ENCODE measurements at places on chromosomes 1 and 21. TPM values are rescaled to one million over a fixed set of nuclear protein-coding genes. Genes with fewer than 3 reads are reported as not detected.

The S100A3 gene
- 2.9 TPM for total RNA-seq

- peak; percentile 97 for DNase-seq
These were observed 18.1 kb upstream of the COL18A1 start for GRCh38 chr21:45386728-45387371.

- no peak for DNase-seq
These were observed 626.1 kb downstream of the PTPRC start for GRCh38 chr1:199264911-199265310.

GRCh38 chr1:67130673-67131072 is 4.1 kb downstream of the C1orf141 start:
- DNase-seq: no peak

GRCh38 chr1:15243275-15244043 is 3.6 kb upstream of the FHAD1 start:
- DNase-seq: peak; percentile 14

GRCh38 chr1:115815694-115816093 is 25.2 kb downstream of the NHLH2 start:
- DNase-seq: no peak

GRCh38 chr1:205313563-205314308 is 7.8 kb downstream of the NUAK2 start:
- DNase-seq: peak; percentile 86

DNA sequence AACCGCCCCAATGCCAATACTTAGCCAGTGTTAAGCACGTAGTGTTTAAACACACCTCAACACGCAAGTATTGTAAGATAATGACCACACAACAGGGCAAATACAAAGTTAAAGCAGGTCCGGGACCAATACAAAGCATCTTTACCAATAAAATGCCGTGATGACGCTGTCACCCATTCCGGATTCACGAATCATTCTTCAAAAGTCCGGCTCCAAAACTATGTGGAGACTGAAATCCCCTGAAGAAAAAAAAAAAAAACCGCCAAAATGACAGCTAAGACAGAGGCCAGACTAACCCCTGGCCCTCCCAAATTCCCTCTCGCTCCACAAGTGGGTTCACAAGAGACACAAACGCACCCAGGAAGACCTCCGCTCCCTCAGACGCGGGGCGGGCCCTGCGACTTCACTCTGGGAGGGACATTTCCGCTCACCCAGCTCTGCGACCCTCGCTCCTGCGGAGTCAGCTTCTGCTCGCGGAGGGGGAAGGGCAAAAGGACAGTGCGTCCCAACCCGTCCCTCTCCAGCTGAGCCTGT is 625 bp upstream of the DARS2 start:
- DNase-seq: peak; percentile 20

Measured in IMR-90 (cell line).